ENCODE measurements at places on chromosomes 2 and 18.

DNA sequence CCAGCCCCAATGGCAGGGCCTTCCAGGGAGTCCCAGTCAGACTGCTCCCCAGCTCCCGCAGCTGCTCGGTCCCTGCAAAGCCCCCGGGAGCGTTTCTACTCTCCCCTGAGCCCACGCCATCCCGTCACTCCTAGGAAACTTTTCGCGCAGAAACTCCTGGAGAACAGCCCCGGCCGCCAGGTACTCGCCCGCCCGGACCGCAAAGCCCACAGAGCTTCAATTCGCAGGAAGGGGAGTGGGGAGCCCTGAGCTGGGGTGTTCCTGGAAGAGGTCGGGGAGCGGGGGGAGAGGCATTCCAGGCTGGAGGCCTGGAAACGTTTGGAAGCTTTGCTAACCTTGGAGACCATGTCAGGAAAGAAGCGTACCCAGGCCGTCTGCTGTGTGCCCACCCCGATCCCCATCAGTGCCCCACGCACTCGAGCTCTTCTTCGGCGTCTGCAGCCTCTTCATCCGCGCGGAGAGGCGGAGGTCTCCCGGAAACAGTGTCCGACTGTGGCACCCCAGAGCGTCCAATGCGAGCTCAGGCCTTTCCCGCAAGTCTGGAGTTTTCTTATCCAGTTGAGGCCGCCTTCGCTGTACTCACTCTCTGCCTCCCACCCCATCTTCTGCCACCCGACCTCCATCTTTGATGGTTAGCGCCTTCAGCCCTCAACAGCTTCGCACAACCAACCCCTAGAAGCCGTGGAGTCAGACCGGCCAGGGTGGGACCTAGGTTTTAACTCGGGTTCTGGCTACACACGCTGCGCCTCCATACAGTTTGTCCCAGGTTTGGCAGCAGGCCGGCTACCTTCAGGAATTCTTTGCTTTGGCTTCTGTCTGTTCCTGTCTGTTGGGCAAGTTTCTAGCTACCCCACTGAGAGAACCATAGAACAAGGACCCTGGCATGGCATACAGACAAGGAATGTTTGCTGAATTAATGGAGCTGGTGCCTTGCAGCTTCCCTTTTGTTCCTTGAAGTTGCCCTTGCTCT is 3.7 kb downstream of the PCGF1 start:
- no peak for DNase-seq

- no peak for DNase-seq
Measured at GRCh38 chr2:101773137-101773536, 75.6 kb downstream of the MAP4K4 start.

- DNase-seq = no peak
Measured at GRCh38 chr2:86290596-86291327, 46.7 kb downstream of the REEP1 start.

DNA sequence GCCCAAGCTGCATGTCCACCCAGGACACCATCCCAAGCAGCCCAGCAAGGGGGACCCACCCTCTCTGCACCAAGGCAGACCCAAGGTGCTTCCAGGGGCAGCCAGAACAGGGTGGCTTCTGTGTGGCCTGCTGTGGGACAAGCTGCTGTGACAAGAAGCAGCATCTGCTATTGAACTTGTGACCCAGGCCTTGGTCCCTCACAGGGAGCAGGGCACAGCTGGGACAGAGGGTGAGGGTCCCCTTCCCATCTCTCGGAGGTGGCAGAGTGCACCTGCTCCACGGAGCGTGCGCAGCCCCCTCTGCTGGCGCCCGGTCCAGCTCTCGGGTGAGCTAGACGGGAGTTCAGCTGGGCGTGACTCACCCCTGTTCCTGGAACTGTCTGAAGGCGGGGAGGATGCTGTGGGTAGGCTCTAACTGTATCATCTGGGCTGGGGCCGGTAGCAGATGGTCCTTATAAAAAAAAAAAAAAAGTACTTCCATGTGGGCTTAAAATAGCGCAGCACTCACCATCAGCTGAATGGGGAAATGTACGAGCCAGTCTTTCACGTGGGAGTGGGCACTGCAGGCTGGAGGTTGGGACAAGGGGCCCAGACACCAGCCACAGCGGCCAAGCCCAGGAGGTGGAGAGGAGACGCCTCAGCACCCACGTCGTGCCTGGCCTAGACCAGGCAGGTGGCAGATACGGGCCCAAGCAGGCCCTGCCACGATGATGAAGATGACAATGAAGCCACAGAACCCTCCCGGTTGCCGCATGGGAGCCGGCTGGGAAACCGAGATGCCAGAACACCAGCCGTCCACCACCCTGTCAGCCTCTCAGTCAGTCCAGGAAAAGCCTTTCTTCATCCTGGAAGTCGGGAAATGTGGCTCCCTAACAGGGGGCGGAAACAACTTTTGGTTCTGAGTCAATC is 136.8 kb upstream of the ID2 start:
- peak; percentile 90 for DNase-seq

DNA sequence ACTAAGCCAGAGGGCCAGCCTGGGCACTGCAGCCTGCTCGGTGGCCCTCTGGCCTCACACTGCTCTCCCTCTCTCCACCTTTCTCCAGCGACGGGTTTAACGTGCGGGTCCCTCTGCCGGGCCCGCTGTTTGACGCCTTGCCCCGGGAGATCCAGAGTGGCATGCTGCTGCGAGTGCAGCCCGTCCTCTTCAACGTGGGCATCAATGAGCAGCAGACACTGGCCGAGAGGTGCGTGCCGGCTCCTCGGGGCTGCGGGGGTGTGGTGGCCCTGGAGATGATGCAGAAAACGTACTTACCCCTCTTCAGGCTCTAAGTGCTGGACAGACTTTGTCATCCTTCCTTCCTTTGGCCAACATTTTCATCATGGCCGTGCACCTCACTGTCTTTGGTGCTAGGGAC is 42.4 kb downstream of the COA5 start:
- no peak for DNase-seq
